ENCODE measurements at places on chromosomes 4 and X.

DNA sequence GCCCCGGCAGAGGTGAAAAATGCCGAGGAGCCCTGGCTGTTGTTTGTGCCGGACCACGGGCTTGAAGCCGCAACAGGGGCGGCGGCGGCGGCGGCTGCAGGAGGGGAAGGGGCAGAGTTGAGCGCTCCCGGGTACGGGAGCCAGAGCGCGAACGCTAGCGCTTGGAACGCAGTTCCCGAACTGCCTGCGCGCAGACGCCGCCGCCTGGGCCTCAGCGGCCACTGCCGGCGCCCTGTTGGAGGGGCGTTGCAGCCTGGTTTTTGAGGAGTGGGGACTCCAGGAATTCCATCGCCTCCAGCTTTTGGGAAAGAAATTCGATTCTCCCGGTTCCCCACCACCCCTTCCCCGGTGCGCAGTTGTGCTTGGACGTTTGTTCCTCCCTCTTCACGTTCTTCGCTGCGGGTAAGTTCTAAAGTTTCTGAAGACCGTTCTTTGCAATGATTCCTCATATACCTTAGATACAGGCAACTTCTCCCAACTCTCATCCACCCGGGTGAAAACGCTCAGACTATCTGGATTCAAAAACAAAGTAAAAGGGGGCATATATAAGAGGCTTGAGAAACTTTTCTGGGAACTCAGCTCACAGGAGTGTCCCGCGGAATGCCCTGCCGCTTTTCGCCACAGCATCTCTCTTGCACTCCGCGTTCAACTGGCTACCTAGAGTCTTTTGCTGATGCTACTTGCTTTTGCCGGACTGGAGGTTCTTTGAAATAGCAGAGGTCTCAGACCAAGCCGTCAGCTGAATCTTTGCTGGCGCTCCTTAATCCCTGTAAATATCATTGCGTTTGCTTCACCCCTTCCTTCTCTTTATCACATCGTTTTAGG, 1.0 kb downstream of the FAT4 start:
- peaks cover 73% of the 10 kb centered on the region for H3K27me3 ChIP-seq
- DNase-seq: peak; percentile 14
- H3K36me3 ChIP-seq: peaks cover 2% of the 10 kb centered on the region
- H3K4me3 ChIP-seq: peak overlapping the region; percentile 85
- H3K27ac ChIP-seq: no peak overlapping the region
- peaks cover 27% of the 10 kb centered on the region for H3K4me1 ChIP-seq

DNA sequence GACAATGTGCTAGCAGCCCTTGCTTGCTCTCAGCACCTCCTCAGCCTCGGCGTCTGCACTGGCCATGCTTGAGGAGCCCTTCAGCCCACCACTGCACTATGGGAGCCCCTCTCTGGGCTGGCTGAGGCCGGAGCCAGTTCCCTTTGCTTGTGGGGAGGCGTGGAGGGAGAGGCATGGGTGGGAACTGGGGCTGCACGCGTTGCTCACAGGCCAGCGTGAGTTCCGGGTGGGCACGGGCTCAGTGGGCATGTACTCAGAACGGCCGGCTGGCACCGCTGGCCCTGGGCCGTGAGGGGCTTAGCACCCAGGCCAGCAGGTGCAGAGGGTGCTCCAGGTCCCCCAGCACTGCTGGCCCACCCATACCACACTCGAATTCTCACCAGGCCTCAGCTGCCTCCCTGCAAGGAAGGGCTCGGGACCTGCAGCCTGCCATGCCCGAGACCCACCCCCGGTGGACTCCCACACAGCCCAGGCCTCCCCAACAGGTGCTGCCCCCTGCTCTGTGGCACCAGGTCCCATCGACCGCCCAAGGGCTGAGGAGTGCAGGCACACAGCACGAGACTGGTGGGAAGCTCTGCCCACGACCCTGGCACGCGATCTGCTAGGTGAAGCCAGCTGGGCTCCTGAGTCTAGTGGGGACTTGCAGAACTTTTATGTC, 100.3 kb downstream of the SLC39A8 start:
- H3K27me3 ChIP-seq: peaks cover 9% of the 10 kb centered on the region
- no peaks in the 10 kb centered on the region for H3K4me1 ChIP-seq
- H3K27ac ChIP-seq: no peak overlapping the region
- no peaks in the 10 kb centered on the region for H3K36me3 ChIP-seq
- DNase-seq: no peak

DNA sequence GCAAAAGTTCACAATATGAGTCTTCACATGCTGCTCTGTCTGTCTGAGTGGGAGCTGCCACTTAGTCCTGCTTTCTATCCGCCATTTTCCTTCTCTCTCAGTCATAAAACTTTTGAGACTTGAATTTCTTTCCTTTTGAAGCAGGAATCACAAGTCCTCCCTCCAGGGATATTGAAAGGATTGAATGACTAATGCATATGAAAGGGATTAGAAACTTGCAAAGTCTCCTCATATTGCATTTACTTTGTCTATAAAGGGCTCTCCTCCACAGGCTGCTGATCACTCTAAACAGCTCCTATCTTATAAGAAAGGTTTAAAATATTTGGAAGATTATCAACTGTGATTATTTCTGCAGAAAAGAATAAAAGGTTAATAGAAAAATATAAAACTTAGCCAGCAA, 879.1 kb downstream of the ARAP2 start:
- H3K27me3 ChIP-seq: no peaks in the 10 kb centered on the region
- no peak for DNase-seq
- no peak overlapping the region for H3K27ac ChIP-seq
- H3K4me1 ChIP-seq: no peaks in the 10 kb centered on the region
- H3K4me3 ChIP-seq: no peak overlapping the region

GRCh38 chr4:88900432-88900831, 156.6 kb downstream of the FAM13A start:
- DNase-seq: no peak
- H3K4me3 ChIP-seq: no peak overlapping the region
- H3K4me1 ChIP-seq: no peaks in the 10 kb centered on the region
- H3K36me3 ChIP-seq: no peaks in the 10 kb centered on the region
- H3K27me3 ChIP-seq: no peaks in the 10 kb centered on the region

DNA sequence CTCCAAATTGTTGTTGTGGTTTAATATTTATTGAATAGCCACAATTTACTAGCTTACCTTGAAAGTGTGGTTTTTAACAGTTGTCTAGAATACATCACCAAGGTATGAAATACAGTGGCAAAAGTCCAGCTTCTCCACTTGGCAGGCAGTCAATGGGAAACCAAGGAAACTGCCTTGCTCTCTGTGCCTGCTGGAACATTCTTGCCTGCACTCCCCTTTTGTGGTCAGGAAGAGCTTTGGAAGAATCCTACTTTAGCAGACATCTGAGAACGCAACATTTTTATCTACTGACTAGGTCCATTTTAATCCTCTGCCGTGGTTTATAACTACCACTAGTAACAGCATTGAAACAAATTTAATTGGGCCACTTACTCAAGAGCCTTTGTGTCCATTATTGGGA, 64.5 kb downstream of the TENM3 start:
- DNase-seq: no peak
- H3K27ac ChIP-seq: no peak overlapping the region

- no peaks in the 10 kb centered on the region for H3K36me3 ChIP-seq
- H3K27me3 ChIP-seq: peaks cover 25% of the 10 kb centered on the region
- no peaks in the 10 kb centered on the region for H3K4me1 ChIP-seq
- no peak overlapping the region for H3K4me3 ChIP-seq
- DNase-seq: no peak
- no peak overlapping the region for H3K27ac ChIP-seq
These were observed 18.8 kb downstream of the PPP2R2C start for GRCh38 chr4:6453688-6453990.

DNA sequence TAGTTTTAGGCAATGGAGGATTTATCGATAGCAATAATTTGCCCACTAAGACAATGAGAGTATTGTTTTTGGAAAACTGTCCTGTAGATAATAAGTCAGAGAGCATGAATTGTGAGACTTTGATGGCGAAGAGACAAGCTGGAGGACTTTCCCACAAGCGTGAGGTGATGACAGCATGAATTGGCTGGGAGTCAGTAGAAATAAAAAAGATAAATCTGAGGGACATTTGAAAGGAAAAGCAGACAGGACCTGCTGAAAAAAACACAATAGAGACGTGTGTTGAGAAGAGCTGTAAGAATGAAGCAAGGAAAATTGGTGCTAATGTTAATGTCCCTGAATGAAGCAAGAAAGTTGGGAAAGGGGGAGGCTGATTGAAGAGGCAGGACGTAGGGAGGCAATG, 233.5 kb downstream of the DCTD start:
- H3K36me3 ChIP-seq: no peaks in the 10 kb centered on the region
- DNase-seq: no peak
- H3K4me1 ChIP-seq: no peaks in the 10 kb centered on the region
- H3K4me3 ChIP-seq: no peak overlapping the region
- no peaks in the 10 kb centered on the region for H3K27me3 ChIP-seq

DNA sequence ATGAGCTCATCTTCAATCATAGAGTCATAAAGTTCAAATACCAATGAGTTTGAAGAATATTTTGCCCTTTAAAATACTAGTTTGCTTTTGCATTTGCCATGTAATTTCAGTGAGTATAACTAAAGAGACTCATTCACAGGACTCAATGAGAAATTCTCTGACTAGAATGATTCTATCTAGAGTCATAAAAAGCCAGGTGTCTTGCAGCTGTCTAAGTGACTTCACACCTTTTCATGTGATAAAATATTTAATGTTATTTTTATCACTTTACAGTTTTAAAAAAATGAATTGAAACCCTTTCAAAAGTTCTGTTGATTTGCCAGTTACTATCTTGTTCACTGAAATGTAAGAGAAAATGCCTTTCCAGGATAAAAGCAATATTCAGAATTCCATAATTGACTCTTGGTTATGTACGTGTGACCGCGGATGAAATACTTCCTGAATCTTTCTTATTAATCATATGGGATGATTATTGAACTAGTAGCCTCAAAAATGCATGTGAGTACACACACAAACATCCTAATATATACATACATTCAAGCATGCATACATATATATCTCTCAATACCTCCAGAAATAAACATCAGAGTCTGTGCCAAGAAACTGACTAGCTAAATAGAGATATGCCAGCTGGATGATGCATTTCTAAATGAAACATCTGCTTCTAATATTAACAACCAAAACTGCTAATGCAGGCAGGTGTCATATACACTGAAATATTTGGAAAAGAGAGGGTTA, 87.0 kb downstream of the GABRB1 start:
- DNase-seq: no peak
- no peaks in the 10 kb centered on the region for H3K4me1 ChIP-seq
- H3K27me3 ChIP-seq: peaks cover 5% of the 10 kb centered on the region
- no peaks in the 10 kb centered on the region for H3K36me3 ChIP-seq

GRCh38 chr4:182338746-182339145, 95.5 kb downstream of the TENM3 start:
- H3K4me1 ChIP-seq: no peaks in the 10 kb centered on the region
- H3K27ac ChIP-seq: no peak overlapping the region
- no peak for DNase-seq
- H3K27me3 ChIP-seq: peaks cover 8% of the 10 kb centered on the region
- H3K36me3 ChIP-seq: no peaks in the 10 kb centered on the region

DNA sequence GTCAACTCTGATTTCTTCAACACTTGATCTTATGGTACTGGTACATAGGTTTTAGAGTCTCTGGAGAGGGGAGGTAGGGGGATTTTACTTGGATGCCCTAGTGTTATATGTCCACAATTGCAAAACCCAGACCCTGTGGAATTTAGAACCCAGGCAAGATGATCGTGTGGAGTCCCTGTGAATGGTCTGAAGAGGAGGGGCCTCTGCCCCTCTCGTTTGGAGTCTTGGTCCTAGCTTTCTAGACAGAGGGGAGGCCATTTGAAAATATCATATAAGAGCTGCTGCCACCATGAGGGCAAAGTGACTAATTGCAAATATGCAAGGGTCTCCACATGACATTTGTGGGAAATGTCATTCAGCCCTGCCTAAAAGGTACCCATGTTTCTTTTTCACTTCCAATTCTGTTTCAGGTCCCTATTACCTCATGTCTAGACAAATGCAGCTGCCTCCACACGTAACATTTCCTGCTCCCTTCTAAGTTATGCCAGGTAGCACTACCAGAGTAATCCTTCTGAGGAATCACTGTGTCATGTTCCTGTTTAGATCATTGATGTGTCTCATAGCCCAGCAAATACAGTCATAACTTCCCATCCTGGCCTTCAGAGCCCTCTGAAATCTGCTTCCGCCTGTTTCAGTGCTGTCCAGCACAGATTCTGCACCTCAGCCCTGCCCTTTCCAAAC, 126.8 kb downstream of the KLHL8 start:
- peaks cover 1% of the 10 kb centered on the region for H3K36me3 ChIP-seq

DNA sequence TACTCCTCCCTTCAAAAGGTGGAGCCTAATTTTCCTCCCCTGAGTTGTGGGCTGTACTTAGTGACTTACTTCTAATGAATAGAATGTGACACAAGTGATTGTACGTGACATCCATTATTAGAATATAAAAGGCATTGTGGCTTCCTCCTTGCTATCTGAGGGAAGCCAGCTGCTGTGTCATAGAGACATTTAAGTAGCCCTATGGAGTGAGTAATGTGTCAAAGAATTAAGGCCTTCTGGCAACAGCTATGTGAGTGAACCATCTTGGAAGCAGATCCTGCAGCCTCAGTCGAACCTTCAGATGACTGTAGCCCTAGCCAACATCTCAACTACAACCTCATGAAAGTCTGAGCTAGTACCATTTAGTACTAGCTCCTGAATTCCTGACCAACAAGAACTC, 76.1 kb downstream of the BCOR start:
- DNase-seq: no peak
- H3K27ac ChIP-seq: no peak overlapping the region
- H3K27me3 ChIP-seq: peaks cover 6% of the 10 kb centered on the region
- no peaks in the 10 kb centered on the region for H3K36me3 ChIP-seq

GRCh38 chr4:118757761-118758251, 72.6 kb downstream of the METTL14 start:
- no peaks in the 10 kb centered on the region for H3K4me1 ChIP-seq
- peaks cover 2% of the 10 kb centered on the region for H3K36me3 ChIP-seq
- no peak overlapping the region for H3K27ac ChIP-seq
- H3K4me3 ChIP-seq: no peak overlapping the region

GRCh38 chr4:135411251-135411650, 1209.7 kb upstream of the PABPC4L start:
- H3K4me3 ChIP-seq: no peak overlapping the region
- no peaks in the 10 kb centered on the region for H3K27me3 ChIP-seq
- no peaks in the 10 kb centered on the region for H3K4me1 ChIP-seq
- DNase-seq: no peak
- H3K36me3 ChIP-seq: peaks cover 2% of the 10 kb centered on the region

DNA sequence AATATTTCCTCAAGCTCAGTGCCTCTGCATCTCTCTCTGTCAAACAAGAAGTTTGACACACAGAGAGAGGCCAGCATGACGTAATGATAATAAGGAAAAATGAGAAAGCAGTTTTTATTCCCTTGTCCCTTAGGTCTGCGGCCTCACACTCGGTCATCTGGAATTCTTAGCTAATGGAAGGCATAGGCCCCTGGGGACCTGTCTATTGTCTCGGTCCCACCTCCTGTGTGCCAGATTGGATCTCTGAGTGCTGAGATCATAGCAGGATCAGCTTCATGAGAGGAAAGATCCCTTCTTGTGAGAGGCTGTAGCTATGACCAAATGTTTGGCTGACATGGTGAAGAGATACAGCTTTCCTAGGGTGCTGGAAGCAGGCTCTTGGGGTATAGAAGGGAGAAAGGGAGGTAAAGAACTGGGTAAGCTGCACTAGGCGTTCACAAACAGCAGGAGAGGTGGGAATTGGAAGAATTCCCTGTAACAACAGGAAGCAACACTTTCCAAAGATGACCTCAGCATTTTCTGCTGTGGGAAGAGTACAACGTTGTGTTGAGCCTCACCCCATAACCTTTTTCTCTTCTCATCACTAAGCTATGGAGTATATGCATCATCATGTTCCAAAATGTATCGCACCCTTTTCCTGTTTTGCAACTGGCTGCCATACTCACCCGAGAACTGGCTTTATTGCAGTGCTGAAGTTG, 20.2 kb downstream of the TMEM31 start:
- no peak overlapping the region for H3K4me3 ChIP-seq
- H3K4me1 ChIP-seq: peaks cover 7% of the 10 kb centered on the region
- H3K27me3 ChIP-seq: peaks cover 48% of the 10 kb centered on the region
- DNase-seq: no peak
- H3K36me3 ChIP-seq: no peaks in the 10 kb centered on the region

Measured in activated T-cell treated with anti-CD3 and anti-CD28 coated beads, Interleukin-2, amount 50 U/mL, for 72 hours (primary cell).